ENCODE measurements at places on chromosomes 13 and 19.

DNA sequence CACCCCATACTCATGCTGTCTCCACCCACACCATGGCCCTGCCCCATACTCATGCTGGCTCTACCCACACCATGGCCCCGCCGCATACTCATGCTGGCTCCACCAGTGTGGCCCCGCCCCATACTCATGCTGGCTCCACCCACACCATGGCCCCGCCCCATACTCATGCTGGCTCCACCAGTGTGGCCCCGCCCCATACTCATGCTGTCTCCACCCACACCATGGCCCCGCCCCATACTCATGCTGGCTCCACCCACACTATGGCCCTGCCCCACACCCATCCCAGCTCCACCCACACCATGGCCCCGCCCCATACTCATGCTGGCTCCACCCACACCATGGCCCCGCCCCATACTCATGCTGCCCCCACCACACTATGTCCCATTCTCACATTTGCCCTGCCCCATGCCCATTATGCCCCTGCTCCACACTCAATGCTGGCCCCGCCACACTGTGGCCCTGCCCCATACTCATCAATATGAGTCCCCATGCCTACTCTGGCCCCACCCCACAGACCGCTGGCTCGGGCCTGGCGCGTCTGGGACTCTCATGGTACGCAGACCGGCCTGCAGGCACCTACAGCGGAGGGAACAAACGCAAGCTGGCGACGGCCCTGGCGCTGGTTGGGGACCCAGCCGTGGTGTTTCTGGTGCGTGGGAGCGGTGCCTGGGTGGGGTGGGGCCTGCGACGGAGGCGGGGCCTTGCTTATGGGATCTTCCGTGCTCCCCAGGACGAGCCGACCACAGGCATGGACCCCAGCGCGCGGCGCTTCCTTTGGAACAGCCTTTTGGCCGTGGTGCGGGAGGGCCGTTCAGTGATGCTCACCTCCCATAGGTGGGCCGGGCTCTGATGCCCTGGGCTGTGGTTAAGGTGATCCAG lies 3.7 kb upstream of the ARHGAP45 start:
- peak; percentile 47 for DNase-seq

DNA sequence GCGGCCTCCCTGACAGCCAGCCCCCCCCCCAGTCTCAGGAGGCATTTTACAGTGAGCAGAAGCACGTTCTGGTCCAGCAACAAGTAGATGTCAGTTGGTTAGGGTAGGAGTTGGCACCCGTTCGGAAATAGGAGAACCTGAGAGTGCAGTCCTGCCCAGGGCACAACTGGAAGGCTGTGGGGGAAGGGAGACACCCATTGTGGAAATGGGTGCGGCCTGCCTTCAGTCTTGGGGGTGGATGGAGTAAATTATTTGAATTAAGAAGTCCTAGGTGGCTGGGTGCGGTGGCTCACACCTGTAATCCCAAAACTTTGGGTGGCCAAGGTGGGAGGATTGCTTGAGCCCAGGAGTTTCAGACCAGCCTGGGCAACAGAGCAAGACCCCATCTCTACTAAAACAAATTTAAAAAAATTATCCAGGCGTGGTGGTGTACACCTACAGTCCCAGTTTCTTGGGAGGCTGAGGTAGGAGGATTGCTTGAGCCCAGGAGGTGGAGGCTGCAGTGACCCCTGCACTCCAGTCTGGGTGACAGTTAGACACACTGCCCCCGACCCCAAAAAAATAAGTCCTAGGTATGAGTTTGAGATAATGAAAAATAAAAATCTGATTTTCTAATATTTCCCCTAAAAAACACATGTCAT lies 1.2 kb downstream of the CIRBP start:
- DNase-seq = no peak

DNA sequence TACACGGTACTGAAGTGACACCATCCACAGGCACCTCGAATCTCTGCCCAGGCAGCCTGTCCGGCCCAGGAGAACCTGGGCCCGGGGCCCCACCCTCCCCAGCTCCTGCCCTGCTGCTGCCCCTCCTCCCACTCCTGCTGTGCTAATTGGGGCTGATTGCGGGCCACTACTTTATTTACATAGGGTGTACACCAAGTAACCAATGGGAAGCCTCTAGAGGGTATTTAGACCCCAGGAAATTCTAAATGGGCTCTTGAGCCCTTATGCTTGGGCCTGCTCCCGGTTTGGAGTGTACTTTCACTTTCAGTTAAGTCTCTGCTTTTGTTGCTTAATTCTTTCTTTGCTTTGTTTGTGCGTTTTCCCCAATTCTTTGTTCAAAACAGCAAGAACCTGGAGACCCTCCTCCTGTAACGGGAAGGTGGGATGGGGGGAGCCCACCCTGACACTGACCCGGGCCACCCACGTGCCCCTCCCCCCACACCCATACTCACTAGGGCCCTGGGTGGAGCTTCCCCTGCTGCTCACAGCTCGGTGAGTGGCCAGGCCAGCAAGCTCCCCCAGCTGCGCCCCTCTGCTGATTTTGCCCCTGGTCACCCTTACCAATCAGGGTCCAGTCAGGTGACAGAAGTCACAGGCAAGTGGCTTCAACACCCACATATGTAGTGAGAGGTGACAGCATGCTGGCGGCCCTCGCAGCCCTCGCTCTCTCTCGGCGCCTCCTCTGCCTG lies 9.4 kb downstream of the SCGB2B2 start:
- peak; percentile 49 for DNase-seq

DNA sequence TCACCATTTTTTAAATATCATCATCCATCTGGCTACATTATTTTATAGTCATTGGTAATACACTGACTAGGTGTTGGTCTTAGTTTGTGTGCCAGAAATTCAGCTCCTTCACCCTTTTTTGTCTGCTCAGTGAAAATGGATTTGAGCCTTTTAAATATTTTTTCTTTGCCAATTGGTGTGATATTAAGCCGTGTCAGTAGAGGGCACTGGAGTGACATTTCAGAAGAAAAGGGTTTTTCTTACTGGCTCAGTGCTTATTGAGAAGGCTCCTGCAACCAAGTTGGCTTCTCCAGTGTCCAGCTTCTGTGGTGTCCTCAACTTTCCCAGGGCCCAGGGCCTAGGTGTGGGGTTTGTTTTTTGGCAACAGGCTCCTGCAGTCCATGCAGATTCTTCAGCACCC lies 546.6 kb downstream of the DACH1 start:
- peak; percentile 16 for DNase-seq

- DNase-seq = no peak
Measured at GRCh38 chr13:44352671-44353070, 21.0 kb upstream of the SERP2 start.

GRCh38 chr13:100235311-100235901 lies 146.5 kb downstream of the PCCA start:
- DNase-seq = peak; percentile 73

DNA sequence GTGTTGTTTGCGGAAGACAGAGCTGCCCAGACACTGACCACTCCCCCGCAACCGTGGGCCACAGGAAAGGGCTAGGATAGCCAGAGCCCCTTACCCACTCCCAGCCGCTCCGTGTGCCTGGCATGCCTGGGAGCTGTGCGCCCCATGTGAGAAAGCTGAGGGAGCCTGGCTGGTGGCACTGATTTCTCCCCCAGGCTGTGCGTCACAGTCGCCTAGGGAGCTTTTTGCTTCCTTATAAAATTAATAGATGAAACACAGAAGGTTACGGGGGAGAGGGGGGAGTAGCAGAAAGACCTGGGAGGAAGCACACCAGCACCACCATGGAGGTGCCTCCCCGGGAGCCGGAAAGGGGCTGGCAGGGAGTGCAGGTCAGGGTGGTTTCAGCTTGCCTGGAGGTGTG lies 24.7 kb downstream of the DPF1 start:
- no peak for DNase-seq

GRCh38 chr13:113862931-113863523 lies 849 bp downstream of the GAS6 start:
- peak; percentile 29 for DNase-seq

- DNase-seq = no peak
Measured at GRCh38 chr13:50888362-50888761, 21.2 kb upstream of the RNASEH2B start.

- no peak for DNase-seq
Measured at GRCh38 chr13:106432636-106433035, 102.8 kb downstream of the EFNB2 start.

GRCh38 chr13:110129539-110130186 lies 177.3 kb downstream of the COL4A1 start:
- DNase-seq = no peak

DNA sequence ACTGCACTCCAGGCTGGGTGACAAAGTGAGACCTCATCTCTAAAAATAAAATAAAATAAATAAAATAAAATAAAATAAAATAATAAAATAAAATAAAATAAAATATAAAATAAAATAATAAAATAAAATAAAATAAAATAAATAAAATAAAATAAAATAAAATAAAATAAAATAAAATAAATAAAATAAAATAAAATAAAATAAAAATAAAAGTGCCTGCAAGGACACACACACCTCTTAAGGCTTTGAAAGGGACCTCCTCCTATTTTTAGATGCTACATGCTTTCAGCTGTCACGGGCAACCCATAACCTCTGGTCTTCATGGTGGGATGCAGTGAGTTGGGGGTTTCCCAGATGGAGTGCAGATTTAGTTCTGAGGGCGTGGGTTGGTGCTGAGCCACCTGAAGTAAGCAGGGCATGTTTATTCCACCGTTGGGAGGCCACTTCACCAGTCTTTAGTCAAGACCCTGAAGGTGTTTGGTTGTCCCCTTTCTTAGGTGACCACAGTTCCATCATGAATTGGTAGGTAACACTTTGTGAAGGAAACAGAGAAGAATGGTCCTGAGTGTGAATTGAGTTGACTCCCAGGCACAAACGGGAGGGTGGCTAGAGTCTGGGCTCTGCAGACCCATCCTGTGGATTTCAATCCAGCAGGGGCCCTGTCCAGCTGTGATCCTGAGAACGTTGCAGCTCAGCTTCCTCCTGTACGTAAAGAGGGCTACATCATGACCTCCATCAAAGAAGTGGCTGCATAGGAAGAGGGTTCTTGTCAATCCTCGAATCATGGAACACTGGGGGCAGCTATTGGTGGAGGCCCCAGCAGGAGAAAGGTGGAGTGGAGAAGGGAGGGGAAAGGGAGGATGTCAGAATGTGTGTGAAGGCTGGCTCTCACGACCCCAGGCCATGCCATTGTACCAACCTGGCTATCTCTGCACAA lies 234.2 kb downstream of the ZNF536 start:
- no peak for DNase-seq

- DNase-seq = no peak
Measured at GRCh38 chr13:30882996-30883766, 22.9 kb upstream of the MEDAG start.

GRCh38 chr19:46159418-46160232 lies 11.6 kb downstream of the IGFL2 start:
- DNase-seq = no peak

DNA sequence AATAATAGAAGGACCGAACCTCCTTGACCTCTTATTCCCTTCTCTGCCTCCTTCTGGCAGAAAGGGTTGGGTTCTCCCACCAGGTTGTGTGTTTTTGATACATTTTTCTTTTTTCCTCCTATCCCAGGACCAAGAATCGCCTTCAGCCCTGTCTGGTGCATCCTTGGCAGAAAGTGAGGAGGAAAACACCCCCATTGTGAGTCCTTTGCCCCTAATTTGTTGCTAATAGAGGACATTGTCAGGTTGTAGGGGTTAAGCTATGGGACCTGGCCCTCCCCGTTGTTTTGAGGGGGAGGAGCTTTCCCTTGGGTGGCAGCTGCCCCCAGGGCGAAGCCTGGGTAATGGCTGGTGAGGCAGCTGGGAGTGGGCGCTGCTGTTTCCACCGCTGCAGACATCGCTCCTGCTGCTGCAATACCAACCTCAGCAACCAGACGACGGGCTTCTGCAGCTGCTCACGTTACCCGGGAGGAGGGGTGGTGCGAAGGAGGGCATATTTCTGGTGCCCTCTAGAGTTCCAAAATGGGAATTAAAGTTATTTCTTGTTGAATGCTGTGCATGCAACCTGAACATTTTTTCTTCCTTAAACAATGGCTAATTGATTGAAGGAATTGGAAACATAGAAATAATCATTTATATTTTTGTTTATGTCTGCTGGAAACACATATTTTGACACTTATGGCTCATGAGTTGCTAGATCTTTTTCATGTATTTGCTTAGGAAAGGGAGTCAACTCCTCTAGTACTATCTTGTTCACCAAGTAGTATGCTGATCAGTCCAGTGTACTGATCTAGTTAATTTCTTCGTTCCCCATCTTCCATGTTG lies 1.5 kb downstream of the ZMYM2 start:
- peak; percentile 92 for DNase-seq

GRCh38 chr19:3340340-3340739 lies 26.0 kb upstream of the NFIC start:
- no peak for DNase-seq

DNA sequence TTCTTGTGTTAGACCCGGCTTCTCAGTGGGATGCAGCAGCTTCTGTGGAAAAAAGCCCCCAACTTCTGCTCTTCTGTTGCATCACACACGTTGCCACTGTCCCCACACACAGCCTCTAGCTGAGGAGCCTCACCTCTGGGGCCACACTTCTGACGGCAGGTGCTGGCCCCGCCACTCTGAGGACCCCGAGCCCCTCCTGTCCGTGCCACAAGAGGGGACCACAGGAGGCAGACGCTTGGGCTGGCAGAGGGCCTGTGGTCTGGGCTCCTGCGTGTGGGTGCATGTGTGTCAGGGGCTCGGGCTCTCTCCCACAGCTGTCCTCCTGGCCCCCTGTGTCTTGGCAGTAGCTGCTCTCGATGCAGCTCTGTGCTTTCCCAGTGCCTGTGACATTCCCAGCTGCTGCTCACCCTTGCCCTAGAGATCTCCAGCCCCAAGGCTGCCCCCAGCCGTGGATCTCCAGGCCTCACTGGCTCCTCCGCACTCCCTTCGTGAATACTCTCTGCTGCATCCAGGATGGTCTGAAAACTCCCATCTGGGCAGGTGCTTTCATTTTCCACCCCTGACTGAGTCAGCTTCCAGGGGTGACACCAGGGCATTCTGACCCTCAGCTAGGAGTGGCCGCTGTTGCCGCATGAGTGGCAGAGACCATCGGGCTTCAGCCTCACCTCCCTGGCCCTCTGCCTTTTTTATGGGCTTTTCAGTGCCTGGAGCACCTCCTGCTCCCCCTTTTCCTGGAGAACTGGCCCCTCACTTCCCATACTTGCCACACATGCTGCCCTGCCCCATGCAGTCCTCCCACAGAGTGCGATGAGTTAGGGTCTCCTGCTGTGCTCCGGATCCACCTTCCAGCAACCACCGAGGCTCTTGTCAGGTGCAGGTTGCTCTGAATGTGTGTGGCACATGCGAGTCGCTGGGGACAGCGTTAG lies 13.7 kb downstream of the MAU2 start:
- no peak for DNase-seq
